T-helper 1 cell (primary cell): ENCODE measurements at places on chromosomes 5 and 9.
A peak's percentile ranks its signal among the peaks of the same experiment; 100 is the strongest.

- no peak for DNase-seq
Measured at GRCh38 chr5:31415009-31415923, 116.6 kb downstream of the DROSHA start.

DNA sequence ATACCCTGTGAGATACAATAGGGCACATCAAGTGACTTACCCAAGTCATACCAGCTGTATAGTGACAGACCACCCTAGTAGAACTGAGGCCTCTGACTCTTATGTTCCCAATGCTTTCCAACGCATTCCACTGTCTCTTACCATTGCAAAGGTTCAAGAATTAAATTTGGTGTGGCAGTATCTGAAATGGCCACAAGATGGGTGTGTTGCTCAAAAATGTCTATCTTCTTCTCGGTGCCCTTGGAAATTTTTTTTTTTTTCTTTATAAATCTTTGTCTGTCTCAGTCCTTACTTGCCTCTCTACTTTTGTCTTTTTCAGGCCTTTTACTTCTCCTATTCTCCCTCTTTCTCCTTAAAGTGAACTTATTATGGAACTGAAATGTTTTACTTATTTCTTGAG is 48.4 kb downstream of the GPR21 start:
- DNase-seq = no peak

- DNase-seq = no peak
Measured at GRCh38 chr5:32143617-32144377, 30.3 kb downstream of the GOLPH3 start.

DNA sequence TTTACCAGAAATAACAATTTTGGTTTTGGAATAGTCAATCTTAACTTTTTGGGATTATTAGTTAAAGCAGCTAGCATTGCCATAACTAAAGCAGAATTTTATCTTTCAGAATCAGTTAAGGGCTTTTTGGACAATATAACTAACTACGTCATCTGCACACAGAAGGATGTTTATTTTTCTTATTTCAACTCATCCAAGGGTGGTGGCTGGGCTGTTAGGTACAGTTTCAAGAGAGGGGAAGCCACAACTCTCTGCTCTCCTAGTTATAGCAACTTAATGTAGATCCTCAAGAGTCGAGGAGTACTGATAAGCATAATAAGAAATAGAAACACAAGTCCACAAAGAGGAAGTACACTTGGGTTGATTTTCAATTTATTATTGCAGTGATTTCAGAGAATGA is 65.6 kb downstream of the ANKRD55 start:
- DNase-seq = no peak

- DNase-seq = peak; percentile 9
Measured at GRCh38 chr5:112691758-112692157, 45.9 kb upstream of the APC start.

DNA sequence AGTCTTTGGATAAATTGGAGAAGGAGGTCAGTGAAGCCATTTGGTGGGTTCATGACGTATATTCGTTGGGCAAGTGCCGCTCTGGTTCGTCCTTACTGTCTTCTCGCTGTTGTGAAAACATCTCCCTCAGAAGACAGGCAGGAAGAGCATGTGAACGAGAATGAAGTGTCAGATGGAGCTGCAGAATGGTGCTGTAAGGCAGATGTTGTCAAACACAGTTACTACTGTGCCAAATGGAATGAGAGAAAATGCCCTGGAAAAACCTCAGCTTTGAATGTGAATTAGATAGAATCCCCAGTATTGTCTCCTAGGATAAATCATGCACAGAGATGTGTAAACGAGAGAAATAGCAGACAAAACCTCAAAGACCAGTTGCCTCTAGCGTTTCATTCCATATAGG is 121.5 kb downstream of the CAMK4 start:
- DNase-seq = no peak

- DNase-seq = no peak
Measured at GRCh38 chr9:28888806-28889205, 1315.5 kb upstream of the C9orf72 start.

DNA sequence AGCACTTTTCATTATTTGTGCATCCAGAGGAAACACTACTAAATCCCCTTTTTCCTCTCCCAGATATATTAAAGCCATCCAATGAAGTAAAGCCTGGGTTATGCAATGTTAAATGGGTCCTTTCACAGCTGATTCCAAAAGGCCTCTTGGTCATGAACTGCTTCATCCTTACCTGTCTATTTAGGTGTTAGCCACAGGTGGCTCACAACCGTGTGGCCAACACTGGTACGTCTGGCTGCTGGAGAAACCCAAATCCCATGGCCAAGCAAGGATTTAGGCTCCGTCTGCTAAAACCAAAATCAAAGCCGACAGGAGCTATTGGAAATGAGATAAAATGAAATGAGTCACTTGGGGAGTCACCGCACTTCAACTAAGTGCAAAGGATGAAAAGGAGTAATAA is 193.9 kb downstream of the ADCY2 start:
- DNase-seq = no peak

GRCh38 chr5:124719113-124719967 is 27.1 kb downstream of the ZNF608 start:
- no peak for DNase-seq

- no peak for DNase-seq
Measured at GRCh38 chr5:116360008-116360853, 214.4 kb downstream of the SEMA6A start.

DNA sequence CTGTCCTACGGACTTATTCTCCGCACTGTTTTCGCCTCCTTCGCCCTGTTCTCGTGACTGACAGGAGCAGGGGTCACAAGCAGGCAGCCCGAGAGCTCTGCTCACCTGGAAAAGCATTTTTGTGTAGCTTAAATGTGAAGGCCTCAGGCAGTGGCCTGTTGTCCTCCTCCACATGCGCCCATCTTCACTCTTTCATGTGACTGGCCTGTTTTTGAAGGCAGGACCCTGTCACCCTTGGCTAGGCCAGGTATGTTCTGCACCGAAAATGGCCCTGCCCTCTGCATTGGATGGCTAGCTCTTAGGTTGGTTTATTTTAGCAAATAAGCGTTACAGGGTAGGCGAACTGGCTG is 614 bp upstream of the CPLANE1 start:
- no peak for DNase-seq

- DNase-seq = no peak
Measured at GRCh38 chr5:16886366-16886736, 49.7 kb downstream of the MYO10 start.

- no peak for DNase-seq
Measured at GRCh38 chr9:9750719-9751118, 862.1 kb downstream of the PTPRD start.

DNA sequence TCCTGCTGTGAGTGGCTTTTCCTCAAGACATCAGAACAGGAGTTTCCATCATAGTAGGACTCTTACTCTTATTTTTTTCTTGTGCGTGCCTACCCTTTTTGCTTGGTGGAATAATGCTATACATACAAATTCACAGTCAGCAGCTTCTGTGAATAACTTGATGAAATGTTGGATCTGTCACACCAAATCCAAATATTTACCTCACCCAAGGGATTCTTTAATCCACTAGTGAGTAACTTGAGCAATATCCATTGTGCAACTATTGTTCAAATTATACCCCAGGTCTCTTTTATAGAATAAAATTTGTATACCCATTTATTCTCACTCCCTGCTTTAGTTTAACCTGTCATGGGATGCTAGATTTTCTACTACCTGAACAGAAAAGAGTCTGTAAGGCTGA is 1078.3 kb upstream of the EDIL3 start:
- DNase-seq = no peak

GRCh38 chr9:79395755-79396154 is 176.0 kb upstream of the TLE4 start:
- no peak for DNase-seq
